Adipocyte (in vitro differentiated cells): ENCODE measurements at places on chromosomes 7 and 10.

- no peak for DNase-seq
These were observed 20.1 kb downstream of the SNX10 start for GRCh38 chr7:26311798-26312197.

GRCh38 chr7:74221713-74222112 lies 11.9 kb downstream of the LAT2 start:
- DNase-seq = no peak

DNA sequence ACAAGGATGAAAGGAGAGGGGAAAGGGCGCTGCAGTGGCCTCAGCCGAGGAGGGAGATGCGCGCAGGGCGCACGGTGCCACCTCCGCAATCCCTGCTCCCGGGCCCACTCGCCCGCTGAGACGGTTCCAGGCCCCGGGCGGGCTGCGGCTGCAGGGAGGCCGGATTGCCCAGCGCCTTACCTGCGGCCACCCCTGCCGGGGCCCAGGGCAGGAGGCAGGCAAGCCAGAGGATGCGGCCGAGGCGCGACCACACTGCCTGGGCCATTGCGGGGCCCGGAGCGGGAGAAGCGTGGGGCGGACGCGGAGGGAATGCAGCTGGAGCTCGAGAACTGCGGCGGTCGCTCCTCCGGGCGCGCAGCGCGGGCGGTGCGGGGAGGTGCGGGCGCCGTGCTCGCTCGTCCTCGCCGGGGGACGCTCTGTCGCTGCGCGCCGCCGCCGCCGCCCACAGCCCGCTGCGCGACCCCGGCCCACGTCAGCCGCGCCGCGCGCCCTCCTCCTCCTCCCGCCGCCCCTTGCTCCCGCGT lies at the start of gene TMEM130:
Gene TMEM130, minus strand, starts transcription at position 418 of the 524 bp plus-strand sequence. Its CDS starts 153 bp downstream, at position 265.
- DNase-seq = peak; percentile 63

DNA sequence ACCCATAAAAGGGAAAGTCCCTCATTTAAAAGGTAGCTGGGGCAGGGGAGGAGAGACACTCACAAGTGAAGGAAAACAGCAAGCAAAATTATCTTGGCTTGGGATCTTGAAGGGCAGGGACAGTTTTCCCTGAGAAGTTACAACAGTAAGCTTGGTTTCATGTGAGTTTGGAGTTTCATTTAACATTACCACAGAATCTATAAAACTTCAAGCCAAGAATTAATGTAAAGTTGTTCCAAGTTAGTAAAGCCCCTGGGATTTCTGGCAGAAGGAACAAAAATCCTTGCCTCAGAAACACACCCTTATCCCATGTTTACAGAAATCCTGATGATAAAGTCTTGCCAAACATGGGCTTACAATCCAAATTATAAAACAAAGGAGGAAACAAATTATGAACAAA lies 19.2 kb downstream of the CRPPA start:
- DNase-seq = peak; percentile 69

DNA sequence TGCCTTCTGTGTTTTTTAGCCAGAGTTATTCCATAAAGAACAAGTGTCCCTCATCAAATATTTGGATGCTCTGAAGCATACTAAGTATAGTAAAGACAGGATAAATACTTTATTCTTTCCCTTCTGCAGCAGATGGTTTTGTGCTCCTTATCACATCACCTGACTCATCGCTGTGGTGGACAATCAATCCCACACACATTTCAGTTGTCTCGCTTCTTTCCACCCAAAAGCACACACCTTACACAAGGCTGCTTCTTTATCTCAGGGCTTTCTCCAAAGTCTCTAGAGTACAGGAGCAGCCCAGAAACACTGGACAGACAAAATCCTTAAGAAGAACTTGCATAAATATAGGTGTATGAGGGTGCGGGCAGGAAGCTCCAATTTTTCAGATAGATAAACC lies 43.4 kb downstream of the IGF2BP3 start:
- no peak for DNase-seq

DNA sequence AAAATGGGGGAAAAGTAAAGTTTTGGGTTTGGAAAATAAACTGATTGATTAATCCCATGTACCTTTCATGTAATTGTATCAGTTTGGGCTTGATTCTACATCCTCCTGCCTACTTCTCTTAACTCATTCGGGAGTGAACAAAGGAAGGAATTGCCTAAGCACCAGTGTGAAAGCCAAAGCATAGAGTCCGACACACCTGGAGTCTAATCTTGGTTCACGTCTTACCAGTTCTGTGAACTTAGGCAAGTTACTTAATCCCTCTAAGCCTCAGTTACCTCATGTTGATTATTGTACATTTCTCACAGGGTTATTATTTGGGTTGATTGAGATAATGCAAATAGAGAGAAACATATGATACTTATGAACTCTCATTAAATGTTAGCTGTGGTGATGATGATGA lies 41.1 kb upstream of the PRPS1L1 start:
- DNase-seq = no peak

DNA sequence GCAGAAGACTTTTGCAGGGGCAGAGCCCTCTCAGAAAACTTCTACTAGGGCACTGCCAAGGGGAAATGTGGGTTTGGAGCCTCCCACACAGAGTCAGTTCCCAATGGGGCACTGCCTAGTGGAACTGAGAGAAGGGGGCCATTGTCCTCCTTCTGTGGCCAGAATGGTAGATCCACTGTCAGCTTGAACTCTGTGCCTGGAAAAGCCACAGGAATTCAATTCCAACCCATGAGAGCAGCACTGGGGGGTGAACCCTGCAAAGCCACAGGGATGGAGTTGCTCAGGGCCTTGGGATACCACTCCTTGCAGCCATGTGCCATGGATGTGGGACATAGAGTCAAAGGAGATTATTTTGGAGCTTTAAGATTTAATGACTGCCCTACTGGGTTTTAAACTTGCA lies 262.2 kb upstream of the SEMA3C start:
- no peak for DNase-seq

DNA sequence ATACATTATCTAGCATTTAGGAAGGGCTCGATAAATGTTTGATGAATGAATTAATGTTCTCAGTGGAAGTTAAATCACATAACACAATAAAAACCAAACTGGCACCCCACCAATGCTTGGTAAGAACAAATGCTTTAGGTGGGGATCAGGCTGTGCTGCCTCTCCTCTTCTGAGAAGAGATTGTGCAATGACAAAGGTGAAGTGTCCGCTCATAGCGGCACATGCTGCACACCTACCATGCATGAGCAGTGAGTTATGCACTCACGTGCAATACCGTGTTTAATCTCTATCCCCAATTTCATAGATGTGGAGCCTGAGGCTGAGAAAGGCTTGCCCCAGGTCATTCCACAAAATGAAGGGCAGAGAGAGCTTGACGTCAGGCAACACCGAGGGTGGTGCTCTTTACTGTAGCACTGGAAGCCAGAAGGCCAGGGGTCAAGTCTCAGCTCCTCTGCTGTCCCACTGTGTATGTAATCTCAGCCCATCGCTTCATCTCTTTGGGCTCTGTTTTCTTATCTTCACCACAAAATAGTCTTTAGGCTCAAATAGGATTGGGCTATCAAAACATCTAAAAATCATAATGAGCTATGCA lies 72.9 kb upstream of the EFCAB10 start:
- no peak for DNase-seq
